Testis (tissue), 5 donors: ENCODE measurements at places on chromosomes 1 and 21. TPM values are rescaled to one million over a fixed set of nuclear protein-coding genes. Genes with fewer than 3 reads are reported as not detected.

DNA sequence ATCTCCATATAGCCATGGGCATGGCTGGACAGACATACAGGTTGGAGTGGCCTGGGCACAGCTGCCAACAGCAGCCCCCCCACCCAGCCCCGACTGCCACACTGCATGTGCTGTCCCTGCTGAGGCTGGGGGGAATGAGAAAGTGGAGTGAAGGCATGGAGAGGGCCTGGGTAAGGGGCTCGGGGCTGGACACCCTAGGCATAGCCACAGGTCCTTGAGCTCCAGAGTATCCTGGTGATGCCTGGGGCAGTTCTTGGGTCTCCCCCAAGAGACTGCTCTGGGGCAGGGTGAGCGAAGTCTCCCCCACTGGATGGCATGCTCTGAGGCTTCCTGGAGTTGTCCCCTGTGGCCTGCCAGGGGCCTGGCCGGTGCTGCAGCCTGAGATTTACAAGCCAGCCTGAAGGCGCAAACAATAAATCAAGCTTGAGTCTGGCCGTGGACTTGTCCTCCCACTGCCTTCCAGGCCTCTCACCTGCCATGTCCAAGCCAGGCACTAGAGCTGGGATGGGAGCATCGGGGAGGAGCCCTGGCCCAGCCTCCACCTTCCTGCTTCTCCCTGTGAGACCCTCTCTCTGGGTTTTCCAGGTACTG, 53.6 kb downstream of the FOXO6 start:
- no peak for DNase-seq

DNA sequence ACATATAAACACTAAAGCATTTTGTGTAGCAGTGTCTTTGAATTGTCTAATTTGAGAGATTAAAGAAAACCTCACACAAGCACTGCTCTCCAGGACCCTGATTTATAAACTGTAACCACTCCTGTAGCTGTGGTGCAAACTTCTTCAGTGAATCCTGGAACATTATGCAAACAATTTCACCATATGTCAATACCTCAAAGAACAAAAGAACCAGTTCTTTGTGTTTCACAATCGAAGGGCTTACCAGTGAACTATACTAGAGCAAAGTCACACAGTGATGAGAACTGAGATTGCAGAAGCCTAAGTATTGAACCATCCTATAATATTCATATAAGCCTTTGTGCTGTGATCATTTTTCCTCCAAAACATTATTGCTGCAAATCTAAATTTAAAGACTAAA, 21.5 kb downstream of the DPH5 start:
- no peak for DNase-seq

- DNase-seq: no peak
Measured at GRCh38 chr1:212074313-212074712, 38.8 kb downstream of the DTL start.

GRCh38 chr1:107572674-107573211, 392.2 kb downstream of the VAV3 start:
- no peak for DNase-seq

- no peak for DNase-seq
Measured at GRCh38 chr1:63828322-63829044, 54.7 kb downstream of the ROR1 start.

Gene CELA2B
- total RNA-seq: 3.7 TPM
